ENCODE measurements at places on chromosomes 16 and 17.

GRCh38 chr17:79162012-79162963 lies 87.7 kb downstream of the ENGASE start:
- no peak for DNase-seq

GRCh38 chr16:25034911-25035310 lies 19.7 kb upstream of the ARHGAP17 start:
- DNase-seq: no peak

- DNase-seq: no peak
Measured at GRCh38 chr16:56196381-56196780, 5.1 kb downstream of the GNAO1 start.

GRCh38 chr17:30332057-30332542 lies 1.8 kb downstream of the TMIGD1 start:
- DNase-seq: no peak

GRCh38 chr16:67910158-67910557 lies 17.1 kb downstream of the PSKH1 start:
- DNase-seq: peak; percentile 90

GRCh38 chr17:70310221-70310672 lies 140.9 kb downstream of the KCNJ2 start:
- no peak for DNase-seq

DNA sequence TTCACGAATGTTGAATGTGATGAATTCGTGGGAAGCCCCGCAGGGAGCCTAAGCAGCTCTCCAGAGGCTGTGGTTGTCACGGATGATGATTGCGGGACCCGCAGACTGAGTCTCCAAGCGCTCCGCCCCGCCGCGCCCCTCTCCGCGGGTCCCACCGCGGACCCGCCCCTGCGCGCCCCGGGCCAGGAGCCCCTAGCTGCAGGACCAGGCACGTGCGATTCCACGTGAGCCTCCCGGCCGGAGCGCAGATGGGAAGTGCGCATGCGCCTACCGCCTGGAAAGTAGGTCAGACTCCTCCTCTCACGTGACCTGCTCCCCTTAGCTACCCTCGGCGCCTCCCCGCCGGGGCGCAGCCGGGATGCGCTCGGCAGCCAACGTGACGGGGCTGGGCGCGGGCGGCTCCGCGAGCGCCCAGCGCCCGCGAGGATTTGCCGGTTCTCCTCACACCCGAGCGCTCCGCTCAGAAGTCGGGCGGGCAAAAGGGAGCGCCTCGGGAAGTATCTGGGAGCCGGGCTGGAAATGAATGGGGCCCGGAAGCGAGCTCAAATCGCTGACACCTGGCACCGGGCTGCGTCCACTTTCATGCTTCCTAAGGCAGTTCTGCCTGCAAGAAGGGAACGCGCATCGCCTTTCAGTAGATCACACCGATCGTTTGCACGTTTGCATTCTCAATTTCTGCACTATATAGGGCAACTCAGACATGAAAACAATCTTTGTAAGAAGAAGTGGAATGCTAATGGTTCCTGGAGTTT lies 26.4 kb upstream of the HLF start:
- DNase-seq: peak; percentile 74

- DNase-seq: no peak
Measured at GRCh38 chr16:14013571-14014283, 57.4 kb upstream of the MRTFB start.

GRCh38 chr17:48841395-48841831 lies 10.6 kb downstream of the CALCOCO2 start:
- no peak for DNase-seq

DNA sequence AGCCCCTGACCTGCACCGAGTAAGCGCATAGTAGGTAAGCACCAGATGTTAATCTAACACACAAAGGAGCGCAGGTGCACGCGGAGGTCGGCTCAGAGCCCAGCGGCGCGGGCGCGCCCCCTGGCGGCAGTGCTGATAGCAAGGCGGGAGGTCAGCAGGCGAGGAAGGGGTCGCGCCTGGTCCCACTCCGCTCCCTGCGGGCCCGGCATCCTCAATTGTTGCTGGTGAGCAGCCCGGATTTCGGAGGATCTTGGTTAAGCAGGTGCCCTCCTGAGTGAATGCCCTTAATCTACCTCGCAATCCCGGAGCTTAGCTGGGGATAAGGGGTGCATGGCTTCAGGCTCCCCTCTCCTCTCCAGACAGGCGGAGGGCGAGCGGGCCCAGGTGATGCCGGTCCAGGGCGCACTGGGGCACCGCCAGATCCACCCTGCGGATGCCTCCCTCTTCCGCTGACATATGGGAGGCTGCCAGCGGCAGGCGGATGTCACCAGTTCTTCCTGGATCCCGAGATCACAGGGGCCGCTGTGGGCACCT lies 4.0 kb upstream of the WNT3 start:
- DNase-seq: no peak

DNA sequence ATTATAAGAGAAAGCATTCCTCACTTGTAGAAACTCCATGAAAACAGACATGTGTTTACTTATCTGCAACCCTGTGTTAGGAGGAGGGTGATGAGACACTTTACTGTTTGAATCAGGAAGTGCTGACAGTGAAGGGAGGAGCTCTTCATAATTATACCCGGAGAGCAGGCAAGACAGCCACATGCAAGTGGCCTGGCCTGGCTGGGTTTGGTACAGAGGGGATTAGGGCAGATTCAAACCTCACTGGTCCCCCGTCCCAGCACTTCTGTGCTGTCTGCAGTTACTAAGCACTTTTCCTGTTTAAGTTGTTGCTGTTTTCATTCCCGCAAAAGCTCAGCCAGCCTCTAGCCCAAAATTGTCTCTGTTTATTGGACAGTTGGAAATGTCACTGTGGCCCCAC lies 78.5 kb downstream of the WWOX start:
- no peak for DNase-seq

DNA sequence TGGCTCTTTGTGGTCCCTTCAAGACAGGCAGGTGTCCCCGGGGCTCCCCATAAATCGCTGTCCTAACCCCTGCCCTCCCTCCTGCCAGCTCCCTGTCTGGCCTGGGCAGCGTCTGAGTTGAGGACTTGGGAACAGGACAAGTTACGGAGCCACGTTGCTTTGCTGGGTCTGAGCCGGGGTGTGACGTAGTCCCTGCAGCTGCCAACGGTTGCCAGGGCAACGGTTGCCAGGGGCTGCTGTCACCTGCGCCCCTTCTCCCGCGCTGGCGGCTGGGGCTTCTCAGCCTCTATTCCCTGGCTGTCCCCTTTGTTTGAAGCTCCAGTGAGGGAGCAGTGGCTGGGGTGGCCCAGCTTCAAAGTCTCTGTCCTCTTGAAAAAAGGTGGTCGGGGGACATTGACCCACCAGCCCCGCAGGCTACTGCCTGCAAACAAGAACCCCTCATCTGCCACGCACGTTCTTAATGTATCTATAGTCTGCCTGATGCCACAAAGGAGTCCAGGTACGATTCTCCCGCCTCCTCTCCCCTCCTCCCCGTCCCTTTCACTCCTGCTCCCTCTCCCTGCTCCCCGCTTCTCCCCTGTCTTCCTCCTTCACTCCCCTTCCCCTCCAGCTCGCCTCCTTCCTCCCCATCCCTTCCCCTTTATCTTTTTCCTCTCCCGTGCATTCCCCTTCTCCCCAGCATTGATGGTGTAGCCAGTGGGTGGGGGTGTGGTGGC lies 10.9 kb downstream of the ADGRG1 start:
- DNase-seq: peak; percentile 75

DNA sequence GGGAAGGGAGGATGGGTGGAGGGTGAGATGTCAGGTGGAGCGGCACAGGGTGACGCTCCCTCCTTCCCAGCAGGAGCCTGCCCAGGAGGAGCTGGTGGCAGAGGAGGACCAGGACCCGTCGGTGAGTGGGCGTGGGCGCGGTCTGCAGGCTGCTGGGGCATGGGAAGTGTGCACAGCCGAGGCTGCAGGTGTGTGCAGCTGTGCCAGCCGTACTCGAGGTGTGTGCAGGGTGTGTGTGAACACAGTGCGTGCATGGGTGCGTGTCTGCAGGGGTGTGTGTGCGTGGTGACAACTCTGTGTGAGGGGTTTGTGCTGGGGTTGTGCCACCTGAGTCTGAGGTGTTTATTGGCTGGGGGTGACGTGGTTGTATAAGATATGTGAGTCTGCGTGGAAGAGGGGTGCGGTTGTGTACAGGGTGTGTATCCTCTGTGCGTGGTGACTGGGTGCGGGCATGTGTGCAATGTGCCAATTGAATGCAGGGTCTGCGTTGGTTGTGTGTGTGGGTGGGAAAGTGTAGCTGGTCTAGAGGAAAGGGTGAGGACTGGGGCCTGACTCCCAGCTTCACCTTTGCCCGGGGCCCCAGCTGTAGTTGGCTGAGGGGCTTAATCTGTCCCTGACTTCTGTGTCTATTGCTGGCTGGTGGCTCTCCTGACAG lies 670 bp downstream of the TNFSF12 start:
- no peak for DNase-seq

- DNase-seq: no peak
Measured at GRCh38 chr17:59152925-59153324, 2.1 kb downstream of the SKA2 start.

DNA sequence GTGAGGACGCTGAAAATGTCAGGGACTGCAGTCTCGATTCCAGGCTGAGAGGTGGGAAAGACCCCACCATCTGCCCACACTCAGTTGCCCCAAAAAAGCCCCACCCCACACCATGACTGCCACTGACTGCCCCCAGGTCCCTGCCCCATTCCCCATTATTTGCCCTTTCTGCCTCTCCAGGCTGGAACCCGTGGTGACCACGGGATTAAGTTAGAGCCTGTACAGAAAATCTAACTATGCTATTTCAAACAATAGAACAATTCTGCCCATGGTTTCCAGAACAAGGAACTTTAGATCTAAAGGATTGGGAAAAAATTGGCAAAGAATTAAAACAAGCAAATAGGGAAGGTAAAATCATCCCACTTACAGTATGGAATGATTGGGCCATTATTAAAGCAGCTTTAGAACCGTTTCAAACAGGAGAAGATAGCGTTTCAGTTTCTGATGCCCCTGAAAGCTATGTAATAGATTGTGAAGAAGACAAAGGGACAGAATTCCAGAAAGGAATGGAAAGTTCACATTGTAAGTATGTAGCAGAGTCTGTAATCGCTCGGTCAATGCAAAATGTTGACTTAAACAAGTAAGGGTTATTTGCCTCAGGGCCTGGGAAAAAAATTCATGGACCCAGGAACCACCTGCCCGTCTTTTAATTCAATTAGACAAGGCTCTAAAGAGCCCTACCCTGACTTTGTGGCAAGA lies 14.4 kb downstream of the FLYWCH1 start:
- DNase-seq: no peak

GRCh38 chr17:32631341-32632096 lies 144.7 kb downstream of the CDK5R1 start:
- no peak for DNase-seq

DNA sequence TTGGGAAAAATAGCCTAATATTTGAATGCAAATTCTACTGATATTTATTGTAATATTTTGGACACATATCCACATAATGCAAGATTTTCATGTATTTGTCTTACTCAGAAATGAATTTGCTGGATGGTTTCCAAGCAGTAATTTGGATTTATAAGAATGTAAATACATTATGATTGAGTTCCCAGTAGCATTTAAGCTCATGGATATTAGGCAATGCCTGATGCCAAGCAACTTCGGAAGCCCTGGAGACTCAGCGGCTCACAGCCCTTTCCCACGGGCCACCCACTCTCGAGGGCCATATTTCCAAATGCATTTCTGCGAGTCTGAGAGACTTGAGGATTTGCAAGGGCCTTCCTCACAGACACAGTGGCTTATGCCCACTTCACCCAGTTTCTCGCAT lies 62.1 kb upstream of the MYOCD start:
- DNase-seq: no peak

- DNase-seq: no peak
Measured at GRCh38 chr16:4048481-4048880, 67.8 kb downstream of the ADCY9 start.

- no peak for DNase-seq
Measured at GRCh38 chr17:29451121-29451742, 61.1 kb downstream of the TAOK1 start.

DNA sequence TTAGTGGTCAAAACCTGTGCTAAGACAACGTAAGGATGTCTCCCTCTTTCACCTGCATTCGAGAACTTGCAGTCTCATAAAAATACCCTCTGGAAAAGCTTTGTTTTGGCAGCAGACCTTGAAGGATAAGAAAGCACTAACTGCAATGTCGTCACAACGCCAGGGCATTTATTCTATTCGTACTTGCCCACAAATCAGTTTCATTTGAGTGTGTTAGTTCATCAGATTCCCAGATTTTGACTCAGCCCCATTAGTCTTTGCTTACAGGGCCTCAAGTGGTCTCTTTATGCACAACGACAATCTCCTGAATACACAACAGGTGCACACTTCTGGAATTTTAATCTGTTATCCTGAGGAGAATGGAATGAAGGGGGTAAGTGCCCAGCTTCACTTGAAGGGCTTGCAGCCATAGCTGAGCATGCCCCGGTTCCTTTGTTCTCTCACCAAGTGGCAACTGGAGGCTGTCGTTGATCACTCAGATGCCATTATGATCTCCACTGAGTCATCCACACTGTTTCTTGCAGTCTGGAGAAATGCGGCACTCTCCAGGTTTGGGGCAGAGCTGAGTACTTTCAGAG lies 58.8 kb downstream of the CLEC19A start:
- DNase-seq: no peak

- no peak for DNase-seq
Measured at GRCh38 chr16:9679213-9679767, 502.9 kb downstream of the GRIN2A start.

GRCh38 chr16:60279061-60279665 lies 1545.0 kb upstream of the GOT2 start:
- DNase-seq: no peak

- no peak for DNase-seq
Measured at GRCh38 chr17:34259146-34259545, 4.1 kb downstream of the CCL2 start.

GRCh38 chr16:73383195-73383987 lies 335.5 kb upstream of the ZFHX3 start:
- DNase-seq: peak; percentile 7

DNA sequence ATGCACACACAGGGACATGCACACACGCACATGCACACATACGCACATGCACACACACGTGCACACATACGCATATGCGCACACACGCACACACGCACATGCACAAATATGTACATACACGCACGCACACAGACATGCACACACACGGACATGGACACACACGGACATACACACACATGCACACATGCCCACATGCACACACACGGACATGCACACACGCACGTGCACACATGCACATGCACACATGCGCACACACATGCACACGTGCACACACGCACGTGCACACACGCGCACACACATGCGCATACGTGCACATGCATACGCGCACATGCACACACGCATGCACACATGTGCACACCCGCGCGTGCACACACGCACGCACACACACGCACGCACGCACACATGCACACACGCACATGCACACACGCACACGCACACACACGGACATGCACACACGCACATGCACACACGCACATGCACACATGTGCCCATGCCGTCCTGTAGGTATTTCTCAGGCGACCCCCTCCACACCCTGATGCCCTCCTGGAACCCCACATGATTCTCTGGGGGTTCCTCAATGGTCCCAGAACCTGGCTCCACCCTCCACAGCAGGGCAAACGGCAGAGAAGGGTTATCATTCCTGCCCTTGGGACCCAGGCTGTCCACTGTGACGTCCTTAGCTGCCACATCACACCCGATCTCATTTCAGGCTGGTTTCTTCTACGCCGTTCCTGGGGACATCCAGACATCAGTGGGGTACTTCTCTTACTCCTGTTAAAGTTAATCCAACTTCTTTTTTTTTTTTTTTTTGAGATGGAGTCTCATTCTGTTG lies 9.6 kb upstream of the RBFOX3 start:
- DNase-seq: no peak

GRCh38 chr17:70426752-70427151 lies 257.4 kb downstream of the KCNJ2 start:
- no peak for DNase-seq
